ENCODE measurements at places on chromosomes 12 and 14.

DNA sequence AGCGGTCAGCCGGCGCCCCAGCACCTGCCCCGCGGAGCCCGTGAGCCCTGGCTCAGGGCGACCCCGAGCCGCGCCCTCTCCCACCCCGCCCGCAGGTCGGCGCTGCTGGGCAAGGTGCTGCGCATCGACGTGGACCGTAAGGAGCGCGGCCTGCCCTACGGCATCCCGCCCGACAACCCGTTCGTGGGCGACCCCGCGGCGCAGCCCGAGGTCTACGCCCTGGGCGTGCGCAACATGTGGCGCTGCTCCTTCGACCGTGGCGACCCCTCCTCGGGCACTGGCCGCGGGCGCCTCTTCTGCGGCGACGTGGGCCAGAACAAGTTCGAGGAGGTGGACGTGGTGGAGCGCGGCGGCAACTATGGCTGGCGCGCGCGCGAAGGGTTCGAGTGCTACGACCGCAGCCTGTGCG is 14.4 kb downstream of the HHIPL1 start:
- no peak for DNase-seq

GRCh38 chr14:94041551-94042346 is 15.6 kb downstream of the OTUB2 start:
- DNase-seq: no peak

GRCh38 chr14:102052522-102052921 is 34.3 kb downstream of the HSP90AA1 start:
- no peak for DNase-seq

- DNase-seq: peak; percentile 68
Observed at GRCh38 chr14:63727736-63728728, at the start of gene SGPP1. Gene SGPP1, minus strand, starts transcription at chr14:63728065. Its CDS starts 121 bp downstream, at chr14:63727944.

GRCh38 chr14:75906680-75907280 is 75.0 kb downstream of the TGFB3 start:
- DNase-seq: peak; percentile 79

GRCh38 chr14:70239802-70240201 is 51.1 kb upstream of the SLC8A3 start:
- no peak for DNase-seq

DNA sequence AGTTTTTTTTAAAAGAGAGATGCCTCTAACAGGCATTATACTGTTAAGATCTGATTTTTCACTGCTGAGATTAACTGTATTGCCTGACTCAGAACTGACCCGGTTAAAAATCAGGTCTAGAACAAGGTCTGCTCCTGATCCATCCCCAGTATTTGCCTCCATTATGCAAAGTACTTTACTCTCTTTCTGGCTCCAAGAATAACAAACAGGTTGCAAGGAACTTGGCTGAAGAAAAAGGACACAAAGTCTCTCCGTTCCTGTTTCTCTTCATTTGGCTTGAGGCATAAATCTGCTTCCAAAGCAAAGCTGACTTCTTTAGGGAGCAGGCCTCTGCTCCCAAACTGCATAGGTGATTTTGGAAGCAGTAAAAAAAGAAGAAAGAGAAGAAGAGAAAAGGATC is 199.3 kb upstream of the PDZRN4 start:
- DNase-seq: no peak

DNA sequence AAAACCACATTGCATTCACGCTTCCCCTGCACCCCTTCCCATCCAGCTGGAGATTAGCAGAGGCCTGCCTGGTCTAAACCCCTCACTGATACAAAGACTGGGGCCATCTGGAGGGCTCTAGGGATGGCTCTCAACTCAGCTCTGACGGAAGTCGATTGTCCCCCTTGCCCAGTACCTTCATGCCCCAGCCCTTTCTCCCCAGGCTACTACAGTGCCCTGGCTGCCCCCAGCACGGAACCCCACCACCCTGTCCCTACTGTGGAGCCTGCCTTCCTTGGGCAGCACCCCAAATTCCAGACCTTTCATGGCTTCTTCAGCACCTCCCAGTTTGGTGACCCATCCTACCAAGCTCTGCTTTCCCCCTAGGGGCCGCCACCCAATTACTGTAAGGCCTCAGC is 25.6 kb downstream of the ZFP36L1 start:
- no peak for DNase-seq

DNA sequence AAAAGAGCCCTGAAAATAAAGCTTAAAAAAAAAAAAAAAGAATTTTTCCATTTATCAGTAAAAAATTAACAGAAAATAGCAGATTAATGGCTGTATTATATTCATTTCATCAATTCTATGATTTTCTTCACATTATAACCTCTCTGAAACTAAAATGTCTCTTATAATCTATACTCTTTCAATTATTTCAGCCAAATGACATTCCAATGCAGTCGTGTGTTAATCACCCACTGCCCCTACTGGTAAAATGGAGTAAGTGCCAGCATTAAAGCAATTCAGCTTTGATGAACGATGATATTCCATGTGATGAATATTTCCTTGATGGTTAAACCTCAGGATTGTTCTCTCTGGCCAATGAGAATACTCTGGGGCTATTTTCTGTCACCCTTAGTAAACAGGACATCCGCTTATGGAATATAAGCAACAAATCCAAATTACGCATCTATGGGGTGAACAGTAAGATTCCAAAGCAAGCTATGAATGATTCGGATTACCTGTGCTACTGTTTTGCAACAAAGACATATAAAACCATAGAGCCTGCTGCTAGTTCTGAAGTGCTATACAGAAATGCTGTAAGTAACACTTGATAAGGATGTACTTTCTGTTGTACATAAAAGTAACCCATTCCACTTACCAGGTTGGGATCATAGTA is 20.3 kb upstream of the SYCP3 start:
- DNase-seq: peak; percentile 64

DNA sequence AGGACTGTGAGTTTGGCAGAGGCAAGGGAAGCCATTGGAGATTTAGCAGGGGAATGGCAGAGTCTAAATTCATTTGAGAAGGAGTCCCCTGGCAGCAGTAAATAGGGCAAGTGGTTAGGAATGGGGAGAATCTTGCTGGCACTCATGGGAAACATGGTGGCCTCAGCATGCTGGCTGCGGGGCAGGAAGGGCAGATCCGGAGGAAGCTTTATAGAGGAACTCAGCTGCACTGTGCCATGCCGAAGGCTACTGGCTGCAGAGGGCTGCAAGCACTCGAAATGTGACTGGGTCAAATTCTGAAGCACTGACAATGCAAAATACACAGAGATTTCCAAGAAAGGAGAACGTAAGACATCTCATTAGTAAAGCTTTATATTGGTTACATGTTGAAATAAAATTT is 23.9 kb downstream of the CCNK start:
- DNase-seq: no peak

- DNase-seq: no peak
Observed at GRCh38 chr14:79583738-79584408, 627.4 kb downstream of the DIO2 start.

- no peak for DNase-seq
Observed at GRCh38 chr14:77309131-77309530, 11.6 kb downstream of the POMT2 start.

GRCh38 chr14:64604001-64604400 is 54.2 kb downstream of the PPP1R36 start:
- DNase-seq: no peak

DNA sequence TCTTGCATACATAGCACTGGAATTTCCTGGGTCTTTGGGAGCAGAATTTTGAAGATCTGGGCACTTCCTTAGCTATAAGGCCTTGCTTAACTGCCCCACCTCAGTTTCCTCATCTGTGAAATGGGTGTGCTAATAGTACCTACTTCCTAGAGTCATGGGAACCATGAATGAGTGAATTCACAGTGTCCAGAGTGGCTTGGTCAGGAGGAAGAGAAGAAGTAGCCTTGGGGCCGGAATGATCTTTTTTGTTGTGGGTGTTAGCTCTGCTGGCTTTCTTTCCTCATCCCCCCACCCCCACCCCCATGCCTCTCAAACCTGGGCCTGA is 2.4 kb downstream of the SH2B3 start:
- no peak for DNase-seq

- DNase-seq: no peak
Observed at GRCh38 chr14:89805501-89805900, 149.0 kb downstream of the EFCAB11 start.

GRCh38 chr12:24853588-24853987 is 95.3 kb downstream of the BCAT1 start:
- no peak for DNase-seq

- DNase-seq: no peak
Observed at GRCh38 chr14:95133282-95133681, 24.0 kb downstream of the DICER1 start.

- DNase-seq: peak; percentile 73
Observed at GRCh38 chr12:122886851-122887818, 8.8 kb downstream of the VPS37B start.

Data from hematopoietic multipotent progenitor cell treated with erythropoietin and hydrocortisone succinate and interleukin-3 and kit ligand, for 15 days (in vitro differentiated cells).